NCI-H187 (cell line): ENCODE measurements at places on chromosomes 7 and 10.

DNA sequence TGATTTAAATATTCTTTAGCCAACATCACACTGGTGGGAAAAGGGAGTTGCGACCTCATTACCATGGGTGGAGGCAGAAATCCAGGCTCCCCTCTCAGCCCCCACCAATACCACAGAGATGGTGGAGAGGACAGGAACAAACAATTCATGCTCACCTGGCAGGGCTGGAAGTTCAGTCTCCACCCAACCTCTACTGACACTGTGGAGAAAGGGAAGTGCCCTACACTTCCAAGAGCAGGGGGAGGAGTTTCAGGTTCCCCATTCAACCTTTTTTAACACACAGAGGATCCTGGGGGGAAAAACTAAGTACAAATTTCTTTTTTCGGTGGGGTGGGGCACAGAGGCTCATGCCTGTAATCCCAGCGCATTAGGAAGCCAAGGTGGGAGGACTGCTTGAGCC, 210.1 kb upstream of the KCTD7 start:
- DNase-seq: no peak

DNA sequence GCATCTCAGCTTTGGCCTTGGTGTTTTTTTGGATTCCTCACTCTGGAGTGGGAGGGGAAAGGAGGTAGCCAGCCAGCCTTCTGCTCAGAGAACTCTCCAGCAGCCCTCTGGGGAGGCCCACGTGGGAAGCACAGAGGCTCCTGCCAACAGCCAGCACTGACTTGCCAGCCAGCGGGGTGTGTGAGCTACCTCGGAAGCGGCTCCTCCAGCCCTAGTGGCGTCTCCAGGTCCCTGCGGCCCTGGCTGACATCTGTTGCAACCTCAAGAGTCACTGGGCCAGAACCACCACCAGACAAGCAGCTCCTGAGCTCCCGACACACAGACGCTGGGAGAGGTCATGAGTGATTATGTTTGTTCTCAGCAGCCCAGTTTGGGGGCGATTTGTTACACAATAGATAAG, 180.2 kb upstream of the FZD8 start:
- no peak for DNase-seq

GRCh38 chr7:104444017-104444416, 115.6 kb downstream of the LHFPL3 start:
- no peak for DNase-seq

DNA sequence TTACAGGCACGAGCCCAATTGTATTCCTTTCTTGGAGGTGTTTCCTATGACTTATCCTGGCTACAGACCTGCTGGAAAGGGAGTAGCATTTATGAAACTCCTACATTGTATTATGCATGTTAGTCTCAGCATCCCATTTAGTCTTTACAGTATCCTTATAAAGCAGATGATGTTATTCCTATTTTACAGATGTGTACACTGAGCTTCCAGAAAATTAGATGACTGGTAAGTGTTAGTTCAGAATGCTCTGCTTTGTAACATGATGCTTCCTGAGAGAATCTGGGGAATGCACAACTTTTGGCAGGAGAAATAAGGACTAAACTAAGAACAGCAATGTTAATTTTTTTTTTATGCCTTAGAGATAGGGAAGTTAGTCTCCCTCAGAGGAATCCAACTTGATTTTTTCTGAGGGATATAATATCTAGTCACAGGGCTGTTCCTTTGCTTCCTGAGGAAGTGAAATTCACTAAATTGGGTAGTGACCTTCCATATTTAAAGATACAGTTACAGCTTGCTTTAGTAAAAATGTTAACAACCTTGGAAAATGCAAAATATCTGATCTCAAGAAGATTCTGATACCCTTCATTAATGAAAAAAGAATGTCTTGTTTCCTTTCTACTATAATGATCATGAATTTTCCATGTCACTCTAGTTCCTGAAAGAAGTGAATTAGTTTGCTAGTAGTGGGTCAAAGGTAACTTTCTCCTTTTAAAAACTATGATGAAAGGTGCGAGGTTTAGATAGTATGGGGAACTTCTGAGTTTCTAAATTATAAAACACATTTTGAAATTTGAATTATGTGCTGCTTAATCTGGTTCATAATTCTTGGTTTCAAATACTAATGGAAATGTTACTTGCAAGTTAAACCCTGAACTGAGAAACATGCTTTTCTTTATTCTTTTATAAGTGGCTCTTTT, 194.0 kb upstream of the PRPS1L1 start:
- no peak for DNase-seq

DNA sequence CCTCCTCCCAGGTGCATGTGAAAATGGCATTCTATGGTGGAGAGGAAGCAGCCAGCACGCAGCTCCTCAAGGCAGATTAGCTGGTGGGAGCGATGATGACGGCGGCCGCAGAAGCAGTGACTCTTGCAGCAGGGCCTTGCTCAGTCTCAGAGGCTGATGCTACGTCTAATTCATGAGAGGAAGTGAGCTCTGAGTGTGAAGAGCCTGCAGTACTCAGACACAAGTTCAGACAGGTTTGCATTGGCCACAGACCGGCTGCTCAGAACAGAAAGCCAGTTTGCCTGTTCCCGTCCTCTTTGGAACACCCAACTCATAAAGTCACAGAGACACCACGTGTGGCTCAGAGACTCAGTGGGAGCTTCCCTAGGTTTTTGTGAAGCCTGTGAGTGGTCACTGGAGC, 136.5 kb downstream of the ADARB2 start:
- peak; percentile 37 for DNase-seq
